ENCODE measurements at places on chromosomes 5 and 9.

- DNase-seq = no peak
These were observed 806.5 kb downstream of the PRELID2 start for GRCh38 chr5:145028626-145029025.

DNA sequence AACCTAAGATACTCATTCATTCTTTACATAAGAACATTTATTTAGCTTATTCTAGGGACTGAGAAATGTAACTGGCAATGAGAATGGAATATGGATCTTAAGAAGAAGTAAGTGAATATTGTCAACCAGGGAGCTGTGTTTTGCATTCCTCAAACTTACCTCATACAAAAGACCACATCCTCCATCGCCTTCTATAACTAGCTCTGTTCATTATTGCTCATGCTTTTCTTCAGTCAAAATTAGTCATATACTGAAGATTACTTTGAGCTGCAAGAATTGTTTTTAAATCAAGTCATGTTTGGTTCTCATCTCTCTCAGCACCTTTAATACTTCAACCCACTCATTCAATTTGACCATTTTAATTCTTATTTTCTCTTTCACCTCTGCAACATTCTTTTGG, 140.3 kb upstream of the RASA1 start:
- no peak for DNase-seq

GRCh38 chr5:173753307-173754168, 134.6 kb upstream of the CPEB4 start:
- DNase-seq = no peak

DNA sequence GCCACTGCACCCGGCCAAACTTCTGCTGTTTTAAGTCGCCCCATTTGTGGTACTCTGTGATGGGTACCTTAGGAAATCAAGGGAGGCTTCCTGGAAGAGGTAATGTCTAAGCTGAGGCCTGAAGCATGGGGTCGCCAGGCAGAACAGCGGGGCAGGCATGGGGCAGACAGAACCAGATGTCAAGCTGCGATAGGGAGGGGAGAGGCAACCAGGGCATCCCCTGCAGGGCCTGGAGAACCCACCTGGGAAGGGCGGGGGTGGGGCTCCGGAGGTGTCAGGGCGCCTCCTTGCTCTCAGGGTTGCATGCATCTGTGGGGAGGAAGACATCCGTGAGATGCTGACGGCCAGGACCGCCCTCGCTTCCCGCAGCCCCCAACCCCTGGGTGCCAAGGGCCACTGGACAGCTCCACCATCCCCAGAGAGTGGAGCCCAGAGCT, 2.8 kb downstream of the LCN15 start:
- DNase-seq = no peak

DNA sequence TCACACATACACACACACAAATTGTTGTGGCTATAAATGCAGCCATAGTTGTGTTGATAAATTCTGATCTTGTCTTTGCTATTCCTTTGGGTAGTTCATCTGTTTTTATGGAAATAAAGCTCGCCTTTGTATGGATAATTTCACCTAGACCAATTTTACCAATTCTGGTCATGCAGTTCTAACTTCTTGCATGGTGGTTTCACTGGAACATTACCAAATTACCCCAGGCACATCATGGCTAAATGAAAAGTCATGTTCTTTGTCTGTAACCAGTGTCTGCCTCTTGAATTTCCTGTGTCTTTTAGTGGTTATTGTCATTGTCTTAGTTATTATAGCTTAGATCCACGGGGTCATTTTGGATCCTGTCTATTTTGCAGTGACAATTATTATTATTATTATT, 50.3 kb upstream of the TMC1 start:
- no peak for DNase-seq

- DNase-seq = no peak
These were observed 230.0 kb upstream of the RGMB start for GRCh38 chr5:98543490-98543889.

GRCh38 chr5:4832471-4832870, 307.7 kb upstream of the ADAMTS16 start:
- DNase-seq = no peak

DNA sequence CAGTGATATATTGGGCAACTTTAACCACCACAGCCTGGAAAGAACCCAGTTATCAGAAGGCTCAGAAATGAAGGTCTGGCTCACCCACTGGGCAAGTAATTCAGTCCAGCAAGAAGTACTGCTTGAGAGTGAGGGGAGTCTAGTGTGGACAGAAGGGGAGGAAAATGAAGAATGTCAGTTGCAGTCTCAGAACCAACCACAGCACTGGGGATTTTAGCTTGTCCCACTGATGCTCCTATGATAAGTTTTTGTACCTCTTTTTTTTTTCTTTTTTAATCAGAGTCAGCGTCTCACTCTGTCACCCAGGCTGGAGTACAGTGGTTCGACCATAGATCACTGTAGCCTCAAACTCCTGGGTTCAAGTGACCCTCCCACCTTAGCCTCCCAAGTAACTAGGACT, 9.4 kb upstream of the CD72 start:
- no peak for DNase-seq

DNA sequence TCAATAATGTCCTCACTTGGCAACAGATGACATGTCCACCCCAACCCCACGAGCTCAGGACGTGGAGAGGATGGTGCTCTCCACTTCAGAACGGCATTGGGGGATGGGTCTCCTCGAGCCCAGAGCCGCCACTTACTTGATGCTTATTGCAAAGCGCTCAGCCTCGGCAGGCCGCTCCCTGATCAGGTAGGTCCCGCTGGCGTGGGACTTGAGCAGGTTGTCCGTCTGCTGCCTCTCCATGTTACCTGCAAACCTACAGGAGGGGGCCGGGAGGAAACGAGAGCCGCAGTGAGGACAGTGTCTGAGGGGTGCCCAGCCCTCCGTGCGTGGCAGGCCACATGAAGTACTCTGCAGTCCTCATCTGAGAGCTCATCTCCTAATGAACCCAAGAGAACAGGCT, 36.6 kb upstream of the SARDH start:
- DNase-seq = no peak

DNA sequence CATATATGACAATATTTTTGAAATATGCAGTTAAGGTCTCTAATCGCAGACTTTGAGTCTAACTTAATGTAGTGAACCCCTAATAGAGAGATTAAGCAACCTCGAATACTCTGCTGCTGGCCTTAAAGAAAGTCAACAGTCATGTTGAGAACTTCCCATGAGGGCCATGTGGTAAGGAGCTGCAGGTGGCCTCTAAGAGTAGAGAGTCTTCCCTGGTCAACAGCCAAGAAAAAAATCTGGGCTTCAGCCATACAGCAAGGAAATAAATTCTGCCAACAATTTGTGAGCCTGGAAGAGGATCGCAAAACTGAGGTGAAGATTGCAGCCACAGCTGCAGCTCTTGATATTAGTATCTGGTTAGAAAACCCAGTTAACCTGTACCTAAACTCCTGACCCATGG, 935.2 kb upstream of the TYRP1 start:
- DNase-seq = no peak

- no peak for DNase-seq
These were observed 1.2 kb downstream of the FSD1L start for GRCh38 chr9:105449081-105449480.

GRCh38 chr9:131912671-131913070, 167.0 kb downstream of the MED27 start:
- no peak for DNase-seq

- DNase-seq = no peak
These were observed 239.3 kb downstream of the CETN3 start for GRCh38 chr5:90170261-90170660.

DNA sequence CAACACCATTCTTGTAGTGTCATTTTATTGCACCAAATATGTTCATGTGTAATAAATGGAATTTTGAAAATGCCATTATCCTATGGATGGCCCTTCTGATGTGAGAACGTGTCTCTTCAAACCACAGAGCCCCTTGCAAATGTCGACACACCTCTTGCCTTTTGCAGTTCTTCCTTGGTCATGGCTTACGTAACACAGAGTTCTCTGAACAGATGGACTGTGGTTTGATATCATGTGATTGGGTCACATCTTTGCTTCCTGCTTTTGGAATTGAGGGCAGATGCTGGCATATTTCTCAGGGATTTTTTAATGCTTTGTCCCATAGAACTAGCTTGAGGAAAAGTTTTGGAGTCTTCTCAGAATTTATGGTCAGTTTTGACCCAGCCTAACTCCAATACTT, 4.6 kb downstream of the TGFBR1 start:
- no peak for DNase-seq

DNA sequence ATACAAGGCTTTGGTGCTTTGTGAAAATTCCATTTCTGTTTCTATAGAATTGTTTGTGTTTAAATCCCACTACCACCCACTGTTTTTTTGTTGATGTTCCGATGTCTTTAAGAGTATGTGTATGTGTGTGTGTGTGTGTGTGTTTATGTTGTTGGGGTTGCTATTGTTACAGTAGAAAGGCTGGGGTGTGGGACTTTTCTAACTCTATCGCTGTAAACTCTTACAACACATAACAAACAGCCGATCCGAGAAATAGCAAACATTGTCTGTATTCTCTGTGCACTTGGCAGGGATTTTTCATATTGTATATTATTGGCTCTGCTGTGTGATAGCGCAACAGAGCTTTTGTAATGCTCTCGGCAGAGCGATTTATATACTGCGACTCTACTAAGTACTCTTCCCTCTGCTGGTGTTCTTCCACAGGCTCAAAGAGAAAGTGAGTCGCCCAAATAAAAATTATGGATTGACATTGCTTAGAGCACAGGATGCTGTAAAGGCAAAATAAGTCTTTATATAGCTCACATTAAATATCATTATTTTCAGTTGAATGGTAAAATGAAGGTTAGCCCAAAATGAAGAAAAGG, 492.2 kb upstream of the ARRDC3 start:
- DNase-seq = no peak

- no peak for DNase-seq
These were observed 31.1 kb downstream of the PTGS1 start for GRCh38 chr9:122401896-122402295.

DNA sequence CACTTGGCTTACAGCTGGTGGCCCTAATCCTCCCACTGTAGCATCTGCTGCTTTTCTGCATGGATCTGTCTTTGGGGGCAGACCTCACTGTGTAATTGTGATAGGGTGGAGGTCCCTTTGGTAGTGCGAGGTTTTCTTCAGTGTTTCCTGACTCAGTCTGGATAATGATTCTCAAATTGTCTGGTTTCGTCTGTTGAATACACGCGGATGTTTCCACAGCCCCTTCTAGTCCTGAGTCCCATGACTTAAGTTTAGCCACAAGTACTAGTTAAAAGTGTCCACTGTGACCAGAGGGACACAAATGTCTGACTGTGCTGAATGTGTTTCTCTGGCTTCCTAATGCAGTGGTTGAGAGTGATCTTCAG, 70.5 kb downstream of the LMNB1 start:
- no peak for DNase-seq

- DNase-seq = no peak
These were observed 133.9 kb upstream of the PANK3 start for GRCh38 chr5:168713051-168713450.

DNA sequence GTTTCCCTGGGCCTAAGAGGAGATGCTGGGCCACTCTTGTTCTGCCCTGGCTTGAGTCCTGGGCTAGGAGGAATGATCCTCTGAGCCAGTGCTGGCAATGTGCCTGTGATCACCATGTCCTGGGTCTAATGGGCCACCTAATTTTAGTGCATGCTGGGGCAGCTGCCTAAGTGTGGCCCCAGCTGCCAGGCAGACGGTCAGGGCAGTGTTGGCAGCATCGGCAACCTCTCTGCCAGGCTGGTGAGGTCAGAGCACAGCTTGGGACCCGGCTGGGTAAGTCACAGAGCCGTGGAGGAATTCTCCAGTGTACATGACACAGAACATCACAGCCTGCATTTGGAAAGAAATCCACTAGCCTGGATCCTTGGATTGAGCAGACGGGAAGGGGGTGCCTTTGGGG, 21.4 kb upstream of the PITX1 start:
- DNase-seq = no peak

DNA sequence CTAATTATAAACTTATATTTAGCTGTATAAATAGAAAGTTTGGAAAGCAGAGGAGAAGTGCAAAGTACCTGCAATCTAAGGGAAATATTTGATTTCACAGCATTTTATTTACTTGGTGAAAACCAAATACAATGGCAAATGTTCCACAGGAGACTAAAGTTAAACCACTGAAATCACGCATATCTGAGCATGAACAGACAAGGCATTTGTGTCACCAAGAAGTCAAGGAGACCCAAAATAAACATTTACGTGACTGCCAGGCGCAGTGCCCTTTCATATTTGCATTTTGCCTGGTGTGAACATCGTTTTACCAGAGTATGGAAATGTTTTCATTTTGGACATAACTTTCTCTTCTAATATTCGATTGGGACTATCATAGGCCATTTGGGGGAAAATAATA, 20.6 kb downstream of the UGCG start:
- DNase-seq = no peak

DNA sequence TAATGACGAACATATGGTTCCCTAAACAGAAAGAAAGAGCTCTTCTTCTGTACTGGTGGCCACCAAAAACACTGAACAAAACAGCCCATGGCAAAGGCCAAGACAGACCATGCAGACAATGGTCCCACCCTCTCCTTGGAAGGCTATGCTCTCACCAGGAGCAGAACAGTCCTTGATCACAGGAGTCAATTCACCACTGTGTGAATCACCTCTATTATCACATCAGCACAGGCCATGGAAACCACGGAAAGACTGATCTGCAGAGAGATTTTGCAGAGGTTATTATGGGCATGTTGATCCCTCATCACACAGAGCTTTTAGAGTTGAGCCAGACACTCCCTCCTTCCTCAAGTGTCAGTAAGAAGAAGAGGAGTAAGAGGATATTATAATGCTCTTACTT, 134.0 kb upstream of the RASEF start:
- no peak for DNase-seq

- DNase-seq = no peak
These were observed 53.4 kb upstream of the GLIS3 start for GRCh38 chr9:4353236-4353635.

- no peak for DNase-seq
These were observed 71.8 kb downstream of the GALNT10 start for GRCh38 chr5:154262342-154262741.

GRCh38 chr9:110758201-110758600, 89.6 kb downstream of the MUSK start:
- no peak for DNase-seq

All from stimulated activated CD8-positive, alpha-beta memory T cell treated with anti-CD3 and anti-CD28 coated beads, Interleukin-15, amount 100 ng/mL, for 4 hours (primary cell).